Activated CD8-positive, alpha-beta memory T cell treated with anti-CD3 and anti-CD28 coated beads for 1 hour (primary cell): ENCODE measurements at places on chromosomes 7 and 10.

DNA sequence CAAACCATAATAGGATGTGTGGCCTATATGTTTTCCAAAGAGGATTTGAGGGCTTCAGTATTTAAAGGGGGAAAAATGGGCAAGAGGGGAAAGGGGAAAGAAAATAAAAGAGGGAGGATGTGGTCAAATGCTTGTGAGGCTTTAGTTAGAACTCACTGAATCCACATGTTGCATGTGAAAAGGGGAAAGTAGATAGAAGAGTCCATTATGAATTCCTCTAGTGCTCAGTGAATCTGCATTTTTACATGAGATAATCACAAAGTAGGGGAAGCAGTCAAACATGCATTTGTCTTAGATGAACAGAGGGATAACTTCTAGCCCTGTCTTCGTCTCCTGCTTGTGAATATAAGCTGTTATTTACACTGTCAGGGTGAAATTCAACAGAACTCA is 24.6 kb upstream of the AKAP9 start:
- DNase-seq = no peak

DNA sequence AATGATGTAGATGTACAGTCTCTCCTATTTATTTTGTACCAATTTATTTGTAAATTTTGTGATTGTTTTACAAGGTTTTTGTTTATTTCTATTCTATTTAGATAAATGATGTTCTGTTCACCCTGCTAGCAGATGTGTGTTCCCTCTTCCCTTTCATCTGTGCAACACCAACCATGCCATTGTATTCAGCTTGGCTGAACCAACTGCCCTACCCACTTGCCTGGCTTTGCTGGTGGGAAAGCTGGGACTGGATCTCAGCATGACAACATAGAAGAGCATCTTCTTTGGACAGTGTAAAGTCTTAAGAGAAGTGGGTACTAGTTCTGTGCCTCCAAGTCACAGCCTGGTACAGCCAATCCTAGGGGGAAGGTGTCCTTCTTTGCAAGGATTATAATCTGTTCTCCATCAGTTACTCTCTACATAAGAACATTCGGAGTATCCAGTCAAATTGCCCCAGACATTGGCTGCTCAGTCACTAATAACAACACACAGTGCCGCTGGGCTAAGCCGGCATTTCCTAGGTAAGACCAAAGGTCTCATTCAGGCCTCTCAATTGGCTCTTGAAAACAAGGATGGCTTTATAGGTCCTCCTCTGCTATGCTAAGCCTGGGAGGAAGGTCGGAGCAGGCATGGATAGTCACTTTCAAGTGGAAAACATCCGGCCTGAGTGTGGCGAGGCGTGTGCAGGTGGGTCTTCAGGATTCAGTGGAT is 109.7 kb downstream of the NT5C2 start:
- no peak for DNase-seq

GRCh38 chr7:8387551-8388256 is 45.7 kb upstream of the NXPH1 start:
- DNase-seq = no peak

- no peak for DNase-seq
These were observed 33.8 kb downstream of the SPAG6 start for GRCh38 chr10:22379059-22379458.

DNA sequence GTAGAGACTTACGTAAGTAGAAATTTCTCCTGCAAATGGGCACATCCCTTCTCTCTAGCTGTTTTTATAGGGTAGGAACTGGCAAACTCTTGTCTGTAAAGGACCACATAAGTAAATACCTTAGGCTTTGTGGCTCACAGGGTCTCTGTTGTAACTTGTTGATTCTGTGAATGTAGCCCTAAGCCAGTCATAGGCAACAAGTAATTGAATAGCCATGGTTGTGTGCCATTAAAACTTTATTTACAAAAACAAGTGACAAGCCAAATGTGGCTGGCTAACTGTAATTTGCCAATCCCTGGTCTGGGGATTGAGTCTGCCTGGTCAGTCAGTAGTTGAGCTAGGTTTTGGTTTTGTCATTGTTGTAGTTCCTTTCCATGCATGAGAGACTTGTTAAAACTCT is 5.3 kb upstream of the KLF6 start:
- DNase-seq = no peak

- no peak for DNase-seq
These were observed 4.0 kb downstream of the SEC31B start for GRCh38 chr10:100515612-100516011.

- no peak for DNase-seq
These were observed 203.7 kb downstream of the GRID1 start for GRCh38 chr10:86162696-86163400.

DNA sequence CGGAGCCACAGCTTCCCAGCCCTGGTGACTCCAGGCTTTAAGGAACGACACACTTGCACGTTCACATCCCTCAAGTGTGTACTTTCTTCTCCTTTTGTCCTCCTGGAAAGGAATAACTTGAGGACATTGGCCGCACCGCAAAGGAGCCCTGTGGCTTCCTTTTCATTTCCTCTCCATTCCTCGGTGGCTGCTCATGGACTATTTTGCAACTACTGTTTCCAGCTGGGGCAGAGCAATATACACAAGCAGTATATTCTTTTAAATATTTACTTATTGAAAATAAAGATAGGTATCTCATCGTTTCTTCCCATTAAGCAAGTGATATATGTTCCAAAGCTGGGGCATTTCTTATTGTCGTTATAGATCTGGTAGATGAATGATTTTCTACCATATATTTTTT is 97.2 kb upstream of the LYZL1 start:
- no peak for DNase-seq

DNA sequence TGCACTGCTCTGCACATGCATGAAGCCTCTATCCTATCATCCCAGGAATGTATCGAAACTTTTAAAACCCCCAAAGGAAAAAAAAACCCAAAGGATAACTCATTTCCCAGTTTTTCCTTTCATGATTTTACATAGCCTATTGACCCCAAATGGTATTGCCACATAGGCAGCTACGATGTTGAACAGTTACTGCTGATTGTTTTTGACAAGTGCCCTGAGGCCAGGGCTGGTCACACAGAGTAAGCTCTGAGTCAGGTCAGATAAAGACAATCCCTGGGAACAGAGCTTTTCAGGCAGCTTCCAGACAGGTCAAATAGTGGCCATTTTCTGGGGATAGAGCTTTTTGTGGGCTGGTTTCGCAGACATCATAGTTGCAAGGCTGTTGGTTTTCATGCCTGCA is 52.1 kb downstream of the MYL10 start:
- no peak for DNase-seq

DNA sequence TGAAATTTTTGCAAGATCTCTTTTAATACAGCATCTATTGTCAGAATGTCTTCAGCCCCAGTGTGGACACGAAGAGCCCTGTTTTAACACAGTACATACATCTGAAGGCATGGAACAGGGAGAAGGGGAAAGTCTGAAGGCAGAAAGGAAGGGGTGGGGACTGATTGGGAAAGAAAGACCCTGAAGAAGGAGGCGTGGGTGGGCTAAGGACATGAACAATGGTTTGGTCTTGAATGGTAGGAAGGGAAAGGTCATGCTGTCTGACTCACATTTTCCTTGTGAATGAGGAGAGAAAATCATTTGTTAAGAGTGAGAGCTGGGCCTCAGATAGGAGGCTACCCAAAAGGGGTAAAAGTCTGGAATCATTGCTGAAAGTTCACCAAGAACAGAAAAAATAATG is 297.1 kb downstream of the GALNT17 start:
- DNase-seq = no peak

DNA sequence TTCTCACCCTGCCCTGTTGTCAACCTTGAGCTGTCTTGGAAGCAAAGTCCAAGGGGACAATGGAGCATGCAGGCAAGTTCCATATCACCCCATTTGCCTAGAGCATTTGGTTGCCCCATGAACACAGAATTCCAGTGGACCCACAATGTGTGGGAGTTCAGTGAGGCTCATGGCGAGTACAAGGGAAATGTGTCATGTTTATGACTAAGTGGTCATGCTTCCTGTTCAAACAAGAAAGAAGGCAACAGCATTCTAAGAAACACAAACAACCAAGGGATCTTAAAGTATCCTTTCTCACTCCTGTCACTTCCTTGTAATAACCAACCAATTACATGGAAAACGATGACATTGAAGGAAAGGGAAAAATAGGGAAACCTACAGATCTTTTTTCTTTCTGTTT is 513.0 kb downstream of the INHBA start:
- DNase-seq = no peak

- no peak for DNase-seq
These were observed 18.8 kb downstream of the MRPS24 start for GRCh38 chr7:43850348-43851116.

DNA sequence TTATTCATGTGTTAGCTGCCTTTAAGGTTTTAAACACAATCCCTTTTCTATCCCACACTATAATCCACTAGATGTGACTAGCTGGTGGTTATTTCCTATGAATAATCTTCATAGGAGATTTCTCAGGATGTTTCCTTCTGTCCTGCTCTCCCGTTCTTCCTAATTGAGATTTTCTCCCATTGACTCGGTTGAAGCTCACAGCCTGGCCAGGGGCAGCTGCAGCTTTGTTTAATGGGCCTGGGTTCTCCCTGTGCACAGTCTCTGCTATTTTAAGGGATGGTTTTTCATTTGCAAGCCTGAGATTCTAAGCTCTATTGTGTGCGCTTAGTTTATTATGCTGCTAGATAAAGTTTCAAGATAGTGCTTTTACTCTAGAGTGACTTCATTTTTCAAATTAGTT is 283.4 kb upstream of the AOAH start:
- no peak for DNase-seq

DNA sequence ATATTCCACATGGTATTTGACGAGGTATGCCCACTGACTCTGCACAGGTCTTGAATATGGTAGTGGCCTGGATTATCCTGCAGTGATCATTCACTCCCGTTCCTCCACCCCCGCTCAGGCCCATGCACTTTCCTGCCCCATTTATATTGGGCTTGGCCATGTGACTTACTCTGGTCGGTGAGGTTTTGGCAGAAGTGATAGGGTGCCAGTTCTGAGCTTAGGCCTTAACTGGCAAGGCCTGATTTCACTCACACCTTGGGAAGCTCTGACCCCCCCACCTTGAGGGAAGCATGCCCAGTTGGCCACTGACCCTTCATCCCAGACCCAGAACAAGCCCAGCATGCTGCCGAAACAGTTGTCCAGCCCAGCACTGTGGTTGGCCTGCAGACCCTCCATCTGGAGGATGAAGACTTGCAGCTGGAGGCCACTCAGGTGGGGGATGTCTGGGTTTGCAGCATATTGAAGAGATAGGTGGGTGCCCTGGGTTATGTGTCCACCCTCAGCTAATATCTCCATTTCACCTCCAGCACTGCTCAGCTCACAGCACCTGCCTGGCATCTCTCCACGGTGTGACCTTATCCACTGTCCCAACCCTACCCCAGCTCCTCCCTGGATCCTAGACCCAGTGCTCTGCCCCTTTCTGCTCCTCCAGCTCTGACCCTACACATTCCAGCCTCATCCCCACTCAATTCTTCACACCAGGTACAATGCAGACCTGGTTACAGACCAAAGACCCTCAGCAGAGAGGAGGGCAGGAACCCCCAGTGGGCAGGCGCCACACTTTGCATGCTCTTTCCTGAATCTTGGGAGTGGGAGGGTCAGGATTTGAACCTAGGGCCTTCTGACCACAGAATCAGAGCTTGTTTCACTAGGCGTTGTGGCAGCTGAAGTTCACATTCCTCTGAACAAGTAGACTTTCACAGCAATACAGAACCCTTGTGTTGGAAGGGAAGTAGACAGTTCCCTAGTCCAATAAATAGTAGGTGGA is 138.1 kb upstream of the CHST15 start:
- DNase-seq = no peak

- DNase-seq = no peak
These were observed 8.0 kb downstream of the COA1 start for GRCh38 chr7:43721193-43721806.

GRCh38 chr10:6133331-6134098 is 44.7 kb downstream of the RBM17 start:
- no peak for DNase-seq

GRCh38 chr7:53428045-53428444 is 392.6 kb downstream of the POM121L12 start:
- DNase-seq = no peak

- DNase-seq = no peak
These were observed 10.6 kb upstream of the ADAM12 start for GRCh38 chr10:126398924-126399323.

GRCh38 chr7:40810274-40810673 is 675.5 kb downstream of the SUGCT start:
- no peak for DNase-seq

DNA sequence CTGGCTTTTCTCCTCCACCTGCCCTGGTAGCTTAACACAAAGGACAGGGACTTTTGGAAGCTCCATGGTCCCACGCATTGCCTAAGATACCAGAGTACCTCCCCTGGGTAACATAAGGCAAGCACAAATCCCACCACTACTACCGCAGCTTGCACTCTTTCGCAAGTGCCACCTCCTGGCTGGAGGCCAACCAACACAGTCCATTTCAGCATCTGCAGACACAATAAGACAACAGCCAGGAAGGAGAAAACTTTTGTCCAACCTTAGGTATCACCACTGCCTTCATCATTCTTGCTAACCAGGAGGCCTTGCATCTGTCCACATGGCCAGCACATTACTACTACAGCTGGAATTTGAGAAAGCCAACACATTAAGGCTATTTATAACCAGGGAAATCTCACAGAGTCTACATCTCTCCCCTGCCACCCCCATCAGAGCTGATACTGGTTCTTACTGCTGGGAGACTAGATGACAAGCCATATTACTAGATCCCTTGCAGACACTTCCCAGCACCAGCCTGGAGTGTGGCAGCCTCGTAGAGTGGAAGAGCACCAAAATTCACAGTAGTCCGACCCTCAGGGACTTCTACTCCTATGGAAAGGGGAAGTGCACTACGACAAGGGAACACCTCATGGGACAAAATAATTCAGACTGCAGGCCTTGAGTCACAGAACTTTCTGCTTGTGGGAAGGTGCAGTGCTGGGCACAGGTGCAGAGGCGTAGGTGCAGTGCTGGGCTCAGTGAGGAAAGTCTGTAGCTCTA is 39.8 kb upstream of the CDK13 start:
- DNase-seq = no peak

DNA sequence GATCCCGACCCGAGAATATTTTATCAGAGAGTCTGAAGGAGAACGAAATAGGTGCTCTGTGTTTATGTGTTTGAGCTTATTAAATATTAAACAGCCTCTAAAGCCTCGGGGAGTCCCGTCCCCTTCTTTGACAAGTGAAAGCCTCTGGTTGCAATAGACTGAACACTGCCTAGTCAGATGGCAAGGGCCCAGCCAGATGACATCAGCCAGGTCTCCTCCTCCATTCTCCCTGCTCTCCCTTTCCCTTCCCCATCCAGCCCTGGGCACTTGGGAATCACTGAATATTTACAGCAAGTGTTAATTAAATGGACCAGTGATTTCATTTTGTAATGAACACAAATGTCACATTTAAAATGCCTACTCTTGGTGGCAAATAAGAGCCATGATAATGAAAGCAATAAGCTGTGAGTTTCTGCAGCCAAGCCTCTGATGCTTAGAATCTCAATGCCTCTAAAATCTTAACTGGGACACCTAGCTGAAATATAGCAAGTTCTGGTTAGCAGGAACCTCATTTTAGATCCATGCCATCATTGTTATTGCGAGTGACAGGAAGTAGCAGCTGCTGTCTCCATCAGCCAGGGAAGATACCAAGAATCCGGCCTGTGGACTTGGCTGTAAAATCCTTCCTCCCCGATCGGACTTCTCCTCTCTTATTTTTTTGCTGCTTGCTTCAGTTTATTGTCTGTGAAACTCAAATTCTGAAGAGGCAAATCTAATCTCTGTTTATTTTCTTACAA is 202.1 kb downstream of the PRPF18 start:
- no peak for DNase-seq
